ENCODE measurements at places on chromosomes 2 and 18.

DNA sequence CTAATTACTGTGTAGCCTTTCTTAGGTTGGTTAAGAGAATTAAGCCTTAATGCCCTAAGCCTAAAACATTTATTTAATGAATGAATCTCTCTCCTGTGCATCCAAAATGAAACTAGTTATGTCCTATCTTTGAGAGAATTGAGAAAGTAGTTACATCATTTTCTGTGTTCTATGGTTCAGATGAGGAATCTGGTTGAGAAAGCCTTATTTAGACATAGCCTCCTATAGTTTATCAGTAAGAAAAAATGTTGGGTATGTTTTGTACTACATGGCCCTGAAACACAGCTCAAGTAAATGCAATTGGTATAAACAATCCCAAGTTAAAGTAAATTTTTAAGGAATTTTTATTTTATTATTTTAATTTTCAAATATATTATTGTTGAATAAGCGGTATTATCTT, 25.9 kb upstream of the RAMP1 start:
- no peak for DNase-seq

DNA sequence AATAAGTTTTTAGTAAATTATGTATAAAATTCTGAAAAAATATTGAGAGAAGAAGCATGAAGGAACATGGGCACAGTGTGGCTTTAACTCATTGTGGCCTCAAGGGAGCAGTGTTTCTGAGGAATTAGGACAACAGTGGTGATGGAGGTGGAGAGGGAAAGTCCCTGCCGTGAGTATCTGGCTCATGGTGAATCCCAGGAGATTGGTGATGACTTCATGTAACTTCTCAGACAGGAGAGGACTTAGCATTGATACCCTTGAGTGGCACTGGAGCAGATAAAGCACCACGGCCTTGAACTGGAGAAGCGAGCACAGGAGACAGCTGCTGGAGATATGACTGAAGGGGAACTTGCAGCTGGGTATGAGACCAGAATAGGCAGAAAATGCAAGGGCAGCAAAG, 35.0 kb upstream of the LRP1B start:
- DNase-seq = no peak

DNA sequence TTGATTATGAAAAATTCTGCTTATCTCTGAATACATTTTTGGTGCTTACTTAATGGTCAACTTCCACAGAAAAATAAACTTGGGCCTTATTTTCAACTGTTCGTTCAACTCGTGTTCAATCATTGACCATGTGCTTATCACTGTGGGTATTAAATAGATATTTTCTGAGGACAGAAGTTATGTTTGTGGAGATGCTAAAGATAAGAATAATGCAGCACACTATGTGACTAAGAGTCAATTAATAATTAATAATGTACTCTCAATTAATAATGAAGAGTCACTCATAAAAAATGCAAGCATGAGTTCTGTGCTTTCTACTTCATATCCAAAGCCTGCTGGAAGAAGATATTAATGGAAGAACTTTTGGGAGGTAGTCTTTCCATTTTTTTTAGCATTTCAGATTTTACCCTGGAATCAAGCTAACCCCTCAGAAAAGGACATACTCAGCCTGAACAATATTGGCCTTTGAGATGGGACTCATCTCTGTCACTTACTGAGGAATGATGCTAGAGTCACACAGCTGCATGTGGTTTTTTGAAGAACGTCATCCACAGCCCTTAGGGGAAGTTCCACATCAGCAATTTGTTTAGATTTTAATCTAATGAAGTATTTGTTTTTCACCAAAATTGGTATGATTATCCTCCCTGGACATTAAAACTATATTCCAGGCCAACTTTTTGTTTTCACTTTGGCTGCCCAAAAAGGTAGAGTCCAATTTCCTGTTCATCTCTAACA, 191.9 kb upstream of the CRIM1 start:
- DNase-seq = no peak

DNA sequence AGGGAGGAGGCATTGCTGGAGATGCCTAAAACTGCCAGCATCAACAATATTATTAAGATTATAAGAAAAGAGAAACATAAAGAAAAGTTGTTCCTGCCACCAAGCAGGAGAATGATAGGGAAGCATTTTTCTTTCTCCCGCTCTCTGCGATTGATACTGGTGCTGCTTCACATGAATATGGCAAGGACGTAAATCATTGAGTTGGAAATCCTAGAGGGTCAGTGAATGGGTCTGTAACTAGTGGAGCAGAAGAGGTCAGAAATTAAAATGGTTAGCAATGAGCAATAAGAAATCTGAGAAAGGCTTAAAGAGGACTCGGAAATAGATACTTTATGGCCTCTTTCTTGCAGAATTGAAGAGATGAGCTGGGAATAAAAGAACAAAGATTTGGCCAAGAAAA, 631.7 kb downstream of the BCL11A start:
- DNase-seq = no peak

GRCh38 chr18:26091047-26091630, 726 bp upstream of the SS18 start:
- DNase-seq = peak; percentile 37

DNA sequence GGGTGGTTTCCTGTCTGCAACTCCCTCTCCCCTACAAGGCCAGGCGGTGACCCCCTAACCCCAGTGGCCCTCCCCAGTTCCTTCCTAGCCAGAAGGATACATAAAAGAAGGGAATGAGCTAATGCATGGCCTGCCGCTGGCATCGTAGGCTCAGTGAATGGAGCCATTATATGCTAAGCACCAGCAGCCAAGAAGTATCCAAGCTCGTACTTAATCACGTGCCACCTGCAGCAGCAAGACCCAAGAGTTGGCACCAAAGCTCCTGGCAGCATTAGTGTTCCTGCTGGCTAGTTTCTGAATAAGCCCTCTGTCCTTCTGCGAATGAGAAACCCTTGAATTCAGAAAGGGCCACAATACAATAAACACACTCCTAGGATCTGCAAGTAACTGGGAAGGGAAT, 4.3 kb downstream of the DBI start:
- DNase-seq = no peak

DNA sequence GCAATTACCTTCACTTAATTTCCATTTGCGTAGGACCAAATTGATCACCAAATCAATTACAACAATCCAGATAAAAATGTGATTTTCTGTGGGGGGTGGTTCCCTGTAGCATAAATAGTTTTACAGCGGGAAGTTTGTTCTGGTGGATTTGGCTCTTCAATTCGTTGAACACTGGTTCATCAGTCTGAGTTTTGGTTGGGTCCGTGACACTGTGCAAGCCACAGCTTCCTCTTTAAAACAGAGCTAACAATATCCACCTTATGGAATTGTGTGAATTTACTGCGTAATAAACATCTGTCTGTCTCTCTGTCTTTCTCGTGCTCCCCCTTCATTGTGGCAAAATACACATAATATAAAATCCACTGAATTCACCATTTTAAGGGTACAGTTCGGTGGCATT, 310.8 kb downstream of the TGIF1 start:
- DNase-seq = no peak

- DNase-seq = no peak
Measured at GRCh38 chr2:240277073-240277806, 136.8 kb upstream of the OTOS start.

- no peak for DNase-seq
Measured at GRCh38 chr2:62287282-62287681, 91.4 kb downstream of the B3GNT2 start.

DNA sequence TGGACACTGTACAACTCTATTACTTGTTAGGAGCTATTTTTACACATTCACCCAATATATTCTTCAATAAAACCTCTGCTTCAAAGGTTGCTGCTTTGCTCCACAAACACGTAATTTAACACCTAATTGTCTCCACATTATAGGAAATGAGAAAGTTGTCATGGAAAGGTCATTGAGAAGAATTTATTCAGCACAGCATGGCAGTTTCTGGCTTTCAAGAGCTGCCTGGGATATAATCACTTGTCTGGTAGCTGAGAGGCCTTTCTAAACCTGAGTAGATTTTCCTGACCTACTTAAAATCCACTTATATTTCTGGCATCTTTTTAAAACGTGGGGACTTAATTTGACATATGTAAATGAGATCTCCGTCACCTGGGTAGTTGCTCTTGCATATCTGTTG, 216.1 kb downstream of the ZNF804A start:
- DNase-seq = no peak

GRCh38 chr2:157424374-157424773, 19.5 kb downstream of the CYTIP start:
- DNase-seq = no peak

- DNase-seq = no peak
Measured at GRCh38 chr2:5021136-5021535, 671.0 kb upstream of the SOX11 start.

DNA sequence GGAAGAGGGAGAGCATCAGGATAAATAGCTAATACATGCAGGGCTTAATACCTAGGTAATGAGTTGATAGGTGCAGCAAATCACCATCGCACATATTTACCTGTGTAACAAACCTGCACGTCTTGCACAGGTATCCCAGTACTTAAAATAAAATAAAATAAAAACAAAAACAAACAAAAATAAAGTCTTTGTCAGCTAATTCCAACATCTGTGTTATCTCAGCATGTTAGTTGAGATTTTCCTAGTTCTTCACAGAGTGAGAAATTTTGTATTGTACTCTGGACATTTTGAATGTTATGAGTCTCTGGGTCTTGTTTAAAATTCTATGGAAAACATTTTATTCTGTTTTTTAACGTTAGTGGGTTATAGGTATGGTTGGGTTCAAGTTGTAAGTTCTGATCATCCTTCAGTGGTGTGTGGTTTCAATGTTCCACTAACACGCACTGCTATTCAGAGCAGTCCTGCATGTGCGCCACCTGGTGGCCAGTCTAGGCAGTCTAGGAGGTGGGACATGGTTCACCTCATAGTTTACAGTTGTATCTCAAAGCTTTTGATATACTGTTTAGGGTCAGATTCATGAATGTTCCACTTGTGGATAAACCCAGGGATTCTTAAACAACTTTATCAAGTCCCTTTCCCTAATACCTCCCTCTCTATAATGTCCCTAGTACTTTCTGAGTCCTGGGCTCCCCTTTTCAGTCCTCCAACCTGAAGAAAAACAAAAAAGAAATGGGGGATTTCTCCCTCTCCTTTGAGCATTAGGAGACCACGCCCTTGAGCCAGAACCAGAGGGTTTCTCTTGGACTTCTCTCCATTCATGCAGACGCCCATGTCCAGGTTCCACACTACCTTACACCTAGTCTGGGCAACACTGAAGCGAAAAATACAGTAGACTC, 213.4 kb upstream of the GATA6 start:
- peak; percentile 76 for DNase-seq

DNA sequence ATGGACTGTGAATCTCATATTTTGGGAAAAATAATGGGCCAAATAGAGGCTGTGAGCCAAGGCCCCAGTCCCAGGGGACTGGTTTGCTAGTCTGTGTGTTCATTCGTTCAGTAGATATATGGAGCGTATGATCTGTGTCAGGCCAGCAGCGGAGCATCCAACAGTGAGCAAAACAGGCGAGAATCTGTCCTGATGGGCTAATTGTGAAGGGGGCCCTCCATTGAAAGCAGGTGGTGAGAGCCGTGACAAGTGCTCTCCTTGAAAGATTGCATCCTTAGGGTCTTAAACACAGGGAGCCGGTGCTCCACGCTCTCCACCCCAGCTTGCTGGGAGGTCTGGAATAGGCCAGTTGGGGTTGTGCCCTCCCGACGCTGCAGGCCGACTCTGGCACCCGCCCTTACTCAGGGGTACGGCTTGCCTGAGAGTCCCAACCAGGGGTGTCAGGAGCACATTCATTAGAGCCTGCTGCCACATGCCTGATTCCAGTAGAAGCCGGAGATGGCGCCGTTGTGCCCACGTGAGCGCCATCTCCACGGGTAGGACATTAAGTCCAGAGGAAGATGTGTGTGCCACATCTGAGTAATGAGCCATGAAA, 213.3 kb downstream of the SH3RF3 start:
- no peak for DNase-seq

DNA sequence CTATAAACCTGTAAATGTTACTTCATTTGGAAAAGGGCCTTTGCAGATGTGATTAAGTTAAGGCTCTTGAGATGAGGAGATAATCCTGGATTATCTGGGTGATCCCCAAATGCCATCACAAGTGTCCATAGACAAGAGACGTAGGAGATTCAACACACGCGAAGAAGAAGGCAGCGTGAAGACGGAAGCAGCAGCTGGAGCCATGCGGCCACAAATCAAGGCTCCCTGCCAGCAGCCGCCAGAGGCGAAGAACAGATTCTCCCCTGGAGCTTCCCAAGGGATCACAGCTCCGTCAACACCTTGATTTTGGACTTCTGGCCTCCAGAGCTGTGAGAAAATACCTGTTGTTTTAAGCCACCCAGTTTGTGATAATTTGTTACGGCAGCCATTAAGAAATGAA, 11.0 kb upstream of the VAPA start:
- DNase-seq = no peak

- no peak for DNase-seq
Measured at GRCh38 chr2:52964916-52965530, 802.6 kb upstream of the CHAC2 start.

- DNase-seq = no peak
Measured at GRCh38 chr2:227939271-227940027, 68.0 kb downstream of the DAW1 start.

GRCh38 chr2:174610243-174610995, 12.8 kb upstream of the WIPF1 start:
- no peak for DNase-seq

- no peak for DNase-seq
Measured at GRCh38 chr18:11134940-11135339, 14.4 kb downstream of the PIEZO2 start.

DNA sequence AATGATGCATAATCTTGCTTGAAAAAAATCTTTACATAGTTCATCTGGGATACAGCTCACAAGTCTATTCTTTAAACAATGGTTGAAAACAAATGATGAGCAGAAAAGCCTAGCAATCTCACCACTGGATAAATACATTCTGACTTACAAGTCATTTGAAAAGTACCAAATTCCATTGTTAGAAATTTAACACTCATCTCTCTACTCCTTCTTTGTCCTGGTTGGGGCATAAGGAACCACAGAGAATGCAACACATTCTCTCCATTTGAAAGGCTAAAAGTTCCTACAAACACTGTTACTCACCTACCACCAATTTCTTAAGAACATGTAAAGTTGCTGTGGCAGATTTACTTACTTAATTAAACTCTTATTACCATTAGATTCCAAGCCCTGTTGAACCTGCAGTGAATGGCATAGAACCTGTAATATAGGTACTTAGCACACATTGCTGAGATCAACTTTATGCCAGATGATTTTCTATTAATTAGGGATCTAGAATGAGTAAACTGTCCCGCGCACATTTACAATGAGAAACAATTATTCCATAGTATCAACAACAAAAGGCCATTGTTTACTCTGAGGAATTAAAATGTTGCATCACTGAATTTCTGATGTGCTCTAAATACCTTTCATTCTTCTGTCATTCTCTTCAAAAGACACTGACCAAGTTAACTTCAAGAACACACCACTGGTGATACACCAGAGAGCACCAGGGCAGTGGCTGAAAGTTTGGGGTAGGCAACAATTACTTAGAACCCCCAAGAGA, 69.6 kb downstream of the CABYR start:
- no peak for DNase-seq

DNA sequence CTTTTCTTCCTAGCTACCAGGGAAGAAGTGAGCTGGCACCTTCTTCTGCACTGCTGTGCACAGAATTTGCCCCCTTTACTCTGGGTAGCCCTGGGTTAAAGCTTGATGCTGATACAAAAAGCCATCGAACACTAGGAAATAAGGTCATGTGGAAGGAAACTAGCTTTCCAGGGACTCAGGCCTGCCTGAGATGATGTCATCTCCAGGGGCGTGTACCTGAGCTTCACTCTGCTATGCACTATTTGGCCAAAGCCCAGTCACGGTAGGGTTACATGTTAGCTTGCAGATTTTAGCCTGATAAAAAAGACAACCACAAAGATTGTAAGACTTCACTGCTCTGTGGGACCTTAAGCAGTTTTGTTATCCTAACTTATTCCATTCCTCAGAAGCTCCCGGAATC, 20.4 kb downstream of the EDAR start:
- no peak for DNase-seq

- DNase-seq = no peak
Measured at GRCh38 chr18:63062246-63062645, 257.3 kb downstream of the BCL2 start.
